Occipital lobe (tissue), 3 donors: ENCODE measurements at places on chromosomes 16 and 17.

GRCh38 chr16:60811051-60811608 is 1225.1 kb downstream of the CDH8 start:
- DNase-seq, result no peak

DNA sequence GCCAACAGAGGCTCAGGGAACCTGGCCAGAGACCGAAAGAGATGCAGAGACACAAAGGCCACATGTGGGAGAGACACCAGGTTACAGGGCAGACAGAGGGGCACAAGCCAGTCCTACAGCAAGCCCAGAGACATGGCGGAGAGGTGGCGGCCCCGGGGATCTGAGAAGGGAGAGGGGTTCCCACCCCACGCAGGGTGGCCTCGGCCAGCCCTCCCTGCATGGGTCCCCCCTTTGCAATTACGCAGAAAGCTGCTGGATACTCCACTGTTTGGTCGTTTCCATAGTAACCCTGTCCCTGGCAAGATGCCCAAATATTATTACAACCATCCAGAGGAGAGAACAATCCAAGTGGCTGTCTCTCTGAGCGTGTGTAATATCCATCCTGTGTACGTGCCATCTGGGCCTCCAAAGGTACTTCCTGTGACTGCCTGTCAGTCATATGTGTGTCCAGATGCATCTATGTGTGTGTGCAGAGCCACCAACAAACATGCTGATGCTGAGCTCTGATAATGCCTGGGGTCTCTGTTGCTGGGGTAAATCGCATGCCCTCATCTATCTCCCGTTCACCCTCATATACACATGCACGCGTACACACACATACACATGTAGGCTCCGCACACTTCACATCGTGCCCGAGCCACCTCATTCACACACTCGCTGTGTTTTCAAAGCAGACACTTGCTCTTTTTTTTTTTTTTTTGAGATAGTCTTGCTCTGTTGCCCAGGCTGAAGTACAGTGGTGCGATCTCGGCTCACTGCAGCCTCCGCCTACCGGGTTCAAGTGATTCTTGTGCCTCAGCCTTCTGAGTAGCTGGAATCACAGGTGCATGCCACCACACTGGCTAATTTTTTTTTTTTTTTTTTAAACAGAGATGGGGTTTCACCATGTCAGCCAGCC is 5.5 kb downstream of the PCGF2 start:
- no peak for DNase-seq

DNA sequence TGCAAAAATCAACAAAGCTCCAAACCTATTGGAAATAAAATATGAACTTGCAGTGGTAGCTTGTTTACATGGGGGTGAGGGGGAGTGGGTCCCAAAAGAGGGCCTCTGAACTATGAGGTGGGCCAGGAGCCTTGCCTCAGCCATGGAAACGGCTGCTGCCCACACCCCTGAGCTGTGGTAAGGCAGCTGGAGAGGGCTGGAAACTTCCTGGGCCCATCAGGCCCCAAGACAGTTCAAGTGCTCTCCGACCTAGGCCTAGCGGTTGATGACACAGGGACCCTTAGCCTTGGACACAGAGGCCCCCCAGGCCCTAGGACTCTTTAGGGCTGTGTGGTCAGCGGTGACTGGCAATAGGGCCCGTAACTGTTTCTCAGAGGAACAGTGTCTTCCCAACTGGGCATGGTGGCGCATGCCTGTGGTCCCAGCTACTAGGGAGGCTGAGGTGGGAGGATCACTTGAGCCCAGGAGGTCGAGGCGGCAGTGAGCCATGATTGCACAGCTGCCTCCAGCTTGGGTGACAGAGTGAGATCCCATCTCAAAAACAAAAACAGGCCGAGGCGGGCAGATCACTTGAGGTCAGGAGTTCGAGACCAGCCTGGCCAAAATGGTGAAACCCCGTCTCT is 18.3 kb downstream of the UNC13D start:
- DNase-seq, result no peak

- no peak for DNase-seq
Measured at GRCh38 chr17:74649909-74650308, 26.4 kb upstream of the CD300E start.

DNA sequence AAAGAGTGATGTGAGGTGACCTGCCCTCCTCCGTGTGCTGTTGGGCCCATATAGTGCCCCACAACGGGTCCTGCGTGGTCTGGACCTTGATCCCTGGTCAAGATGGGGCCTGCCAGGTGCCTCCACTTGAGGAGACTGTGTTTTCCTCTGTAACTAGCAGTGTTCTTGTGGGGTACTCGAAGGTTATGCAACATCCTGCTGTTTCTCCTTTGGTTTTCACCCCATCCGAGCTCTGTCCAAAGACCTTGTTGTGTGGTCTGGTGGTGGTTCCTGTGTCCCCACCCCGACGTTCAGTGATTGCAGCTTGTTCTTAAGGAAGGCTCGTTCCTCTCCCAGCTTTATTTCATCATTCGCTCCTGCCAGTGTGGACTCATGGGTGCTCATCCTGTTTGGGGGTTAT is 38.7 kb upstream of the ZNF750 start:
- no peak for DNase-seq
